ACHN (cell line): ENCODE measurements at places on chromosomes 13 and 19.
A peak's percentile ranks its signal among the peaks of the same experiment; 100 is the strongest.

DNA sequence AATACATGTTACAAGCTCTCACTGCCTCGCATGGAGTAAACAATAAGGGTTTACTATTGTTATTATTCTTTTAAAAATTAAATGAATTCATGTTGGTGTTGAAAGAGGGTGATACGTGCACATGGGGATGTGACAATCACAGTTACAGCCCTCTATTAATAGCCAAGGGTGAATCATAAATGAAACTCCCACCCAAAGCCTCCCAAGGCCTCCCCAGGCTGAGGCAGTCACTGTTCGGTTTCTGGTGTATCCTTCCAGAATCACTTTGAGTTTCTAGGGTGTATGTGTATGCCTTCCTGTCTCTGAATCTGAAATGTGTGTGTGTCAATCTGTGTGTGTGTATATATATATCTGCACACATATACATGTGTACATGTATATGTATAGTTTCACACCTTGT lies 73.4 kb downstream of the AKAP11 start:
- DNase-seq: no peak

- DNase-seq: no peak
Observed at GRCh38 chr19:4099041-4099764, 24.7 kb downstream of the MAP2K2 start.

DNA sequence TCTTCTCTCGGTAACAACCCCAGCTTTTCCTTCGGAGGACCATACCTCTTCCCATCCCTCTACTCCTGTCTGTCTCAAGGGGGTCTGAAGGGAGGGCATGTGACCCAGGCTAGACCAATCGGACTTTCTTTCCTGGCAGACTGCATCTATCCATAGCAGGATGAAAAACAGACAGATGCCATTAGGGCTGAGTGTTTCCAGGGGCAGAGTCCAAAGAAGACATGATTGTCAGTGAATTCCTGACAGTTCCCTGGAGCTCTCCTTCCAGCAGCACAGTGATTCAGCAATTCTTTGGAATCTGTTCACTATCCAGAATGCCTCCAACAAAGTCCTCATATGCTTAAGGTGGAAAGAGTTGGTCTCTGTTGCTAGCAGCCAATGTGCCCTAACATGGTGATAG lies 189.8 kb downstream of the KCTD12 start:
- no peak for DNase-seq

DNA sequence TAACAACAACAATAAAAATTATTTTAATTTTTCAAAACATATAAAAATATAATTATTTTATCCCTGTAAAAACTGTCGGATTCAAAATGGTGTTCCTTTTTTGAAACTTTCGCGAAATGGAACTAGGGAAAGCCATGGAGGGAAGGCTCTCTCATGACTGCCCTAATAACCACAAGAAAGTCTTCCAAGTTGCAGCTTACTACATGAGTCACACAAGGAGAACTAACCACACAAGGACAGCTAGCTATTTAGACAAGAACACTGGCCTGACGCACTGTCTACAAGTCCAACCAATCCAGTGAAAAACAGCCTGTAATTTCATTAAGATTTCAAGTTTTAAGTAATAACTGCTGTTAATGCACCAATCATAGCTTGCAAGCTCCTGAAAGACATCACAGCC lies 319.2 kb upstream of the PCDH9 start:
- peak; percentile 16 for DNase-seq

- no peak for DNase-seq
Observed at GRCh38 chr13:114279146-114279545, 2.3 kb upstream of the UPF3A start.

DNA sequence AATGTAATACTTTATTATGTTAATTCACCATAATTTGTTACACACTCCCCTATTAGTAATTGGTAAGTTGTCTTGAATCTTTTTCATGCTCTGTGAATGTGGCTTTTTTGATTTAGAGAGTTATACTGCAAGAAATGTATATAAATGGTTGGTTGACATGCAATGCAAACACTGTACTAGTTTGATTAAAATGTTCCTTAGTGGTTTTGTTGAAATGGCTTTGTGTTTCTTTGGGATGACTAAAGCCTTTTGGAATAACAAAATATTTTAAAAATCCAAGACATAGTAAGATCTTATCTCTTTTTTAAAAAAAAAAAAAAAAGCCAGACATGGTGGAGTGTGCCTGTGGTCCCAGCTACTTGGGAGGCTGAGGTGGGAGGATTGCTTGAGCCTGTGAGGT lies 10.5 kb downstream of the LAMP1 start:
- no peak for DNase-seq

- no peak for DNase-seq
Observed at GRCh38 chr13:31814536-31814935, 75.2 kb downstream of the RXFP2 start.

GRCh38 chr19:11338569-11339253 lies 746 bp downstream of the RAB3D start:
- no peak for DNase-seq

GRCh38 chr19:5138606-5139582 lies 170.0 kb downstream of the KDM4B start:
- no peak for DNase-seq
